ENCODE measurements at places on chromosomes 11 and 22. TPM values are rescaled to one million over a fixed set of nuclear protein-coding genes. Genes with fewer than 3 reads are reported as not detected.

DNA sequence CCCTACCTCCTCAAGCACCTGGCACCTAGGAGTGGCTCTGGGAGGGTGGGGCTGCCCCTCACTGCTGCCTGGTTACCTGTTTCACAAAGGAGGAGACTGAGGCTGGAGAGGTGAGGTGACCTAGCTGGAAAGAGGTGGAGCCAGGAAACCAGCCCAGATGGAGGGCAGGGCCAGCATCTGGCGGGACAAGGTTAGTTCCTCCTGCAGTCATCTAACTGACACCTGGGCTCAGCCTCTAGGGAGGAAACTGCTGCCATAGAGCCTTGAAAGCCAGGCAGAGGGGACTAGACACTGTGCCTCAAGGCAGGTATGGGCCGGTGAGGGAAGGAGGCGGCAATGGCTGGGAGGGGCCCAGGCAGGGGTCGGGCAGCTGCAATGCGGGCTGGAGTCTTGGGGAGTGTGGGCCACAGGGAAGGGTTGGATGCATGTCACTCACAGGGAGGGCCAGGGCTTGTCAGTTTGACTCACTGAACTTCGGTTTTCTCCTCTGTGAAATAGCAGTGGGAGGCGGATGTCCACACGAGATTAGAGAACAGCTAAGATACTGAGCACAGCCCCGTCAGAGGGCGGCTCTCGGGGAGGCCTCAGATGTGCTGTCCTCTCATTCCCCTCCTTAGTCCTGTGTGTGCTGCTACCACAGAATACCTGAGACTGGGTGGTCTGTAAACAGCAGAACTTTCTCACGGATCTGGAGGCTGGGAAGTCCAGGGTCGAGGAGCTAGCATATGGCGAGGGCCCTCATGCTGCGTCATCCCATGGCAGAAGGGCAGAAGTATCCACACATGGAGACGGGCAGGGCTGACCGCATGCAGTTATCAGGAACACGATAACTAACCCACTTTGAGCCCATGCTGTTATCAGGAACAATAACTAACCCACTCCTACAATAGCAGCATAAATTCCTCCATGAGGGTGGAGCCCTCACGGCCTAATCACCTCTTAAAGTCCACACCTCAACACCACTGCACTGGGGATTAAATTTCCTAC lies 16.1 kb downstream of the MGAT3 start:
- H3K27ac ChIP-seq: peak overlapping the region; percentile 64
- H3K4me1 ChIP-seq: no peaks in the 10 kb centered on the region
- no peak overlapping the region for H3K4me3 ChIP-seq

DNA sequence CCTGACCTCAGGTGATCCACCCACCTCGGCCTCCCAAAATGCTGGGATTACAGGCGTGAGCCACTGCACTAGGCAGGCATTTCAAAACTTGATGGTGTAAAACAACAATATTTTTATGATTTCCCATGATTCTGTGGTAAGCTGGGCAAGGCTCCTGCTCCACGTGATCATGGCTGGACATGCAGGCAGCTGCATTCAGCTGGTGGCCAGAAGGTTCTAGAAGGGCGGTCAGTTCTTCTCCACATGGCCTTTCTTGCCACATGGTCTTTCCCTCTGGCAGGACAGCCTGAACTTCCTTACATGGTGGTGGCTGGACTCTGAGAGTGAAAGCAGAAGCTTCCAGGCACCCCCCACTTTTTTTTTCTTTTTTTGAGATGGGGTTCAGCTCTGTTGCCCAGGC lies 9.9 kb upstream of the RASD2 start:
- no peaks in the 10 kb centered on the region for H3K36me3 ChIP-seq
- H3K4me3 ChIP-seq: no peak overlapping the region
- no peak for DNase-seq
- no peaks in the 10 kb centered on the region for H3K27me3 ChIP-seq

Gene PNPLA5
- not detected for total RNA-seq

Gene TREH
- total RNA-seq: not detected

- no peak for DNase-seq
- H3K4me1 ChIP-seq: no peaks in the 10 kb centered on the region
- peaks cover 77% of the 10 kb centered on the region for H3K36me3 ChIP-seq
These were observed 25.1 kb downstream of the TSG101 start for GRCh38 chr11:18501629-18502028.

GRCh38 chr11:11498195-11498594 lies 123.6 kb downstream of the GALNT18 start:
- H3K4me1 ChIP-seq: no peaks in the 10 kb centered on the region
- H3K36me3 ChIP-seq: no peaks in the 10 kb centered on the region
- no peak overlapping the region for H3K27ac ChIP-seq
- H3K4me3 ChIP-seq: no peak overlapping the region
- DNase-seq: no peak
- H3K27me3 ChIP-seq: no peaks in the 10 kb centered on the region

Gene LRP4
- 22.5 TPM for total RNA-seq

DNA sequence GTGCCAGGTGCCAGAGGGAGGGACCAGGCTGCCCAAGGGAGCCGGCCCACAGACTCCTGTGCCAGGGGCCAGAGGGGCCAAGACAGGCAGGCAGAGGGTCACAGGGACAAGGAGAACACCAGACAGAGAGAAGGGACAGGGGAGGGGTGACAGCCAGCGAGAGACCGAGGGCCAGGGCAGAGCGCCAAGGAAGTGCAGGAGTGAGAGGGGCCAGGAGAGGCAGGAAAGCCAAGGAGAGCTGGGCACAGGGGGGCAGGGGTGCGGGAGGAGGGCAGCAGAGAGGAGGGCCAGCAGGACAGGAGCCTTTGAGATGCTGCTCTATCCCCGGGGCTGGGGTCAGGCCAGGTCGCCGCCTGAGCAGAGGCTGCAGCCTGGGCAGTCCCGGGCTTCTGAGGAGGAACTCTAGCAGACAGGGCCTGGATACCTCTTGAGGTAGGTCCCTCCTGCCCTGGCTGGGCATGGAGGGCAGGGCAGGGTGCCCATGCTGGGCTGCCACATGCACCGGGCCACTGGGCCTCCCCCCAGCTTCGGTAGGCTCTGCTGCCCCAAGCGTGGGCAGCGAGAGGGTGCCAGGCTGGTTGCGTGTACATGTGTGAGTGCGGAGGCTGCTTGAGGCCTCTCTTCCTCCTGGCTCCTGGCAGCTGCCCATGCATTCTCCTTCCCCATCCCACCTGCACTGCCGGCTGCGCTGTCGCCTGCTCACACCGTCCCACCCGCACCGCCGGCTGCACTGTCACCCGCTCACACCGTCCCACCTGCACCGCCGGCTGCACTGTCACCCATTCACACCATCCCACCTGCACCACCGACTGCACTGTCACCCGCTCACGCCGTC lies 12.2 kb downstream of the LSP1 start:
- H3K27me3 ChIP-seq: no peaks in the 10 kb centered on the region
- no peaks in the 10 kb centered on the region for H3K36me3 ChIP-seq
- peak overlapping the region; percentile 74 for H3K27ac ChIP-seq
- H3K4me3 ChIP-seq: peak overlapping the region; percentile 35

Gene MUC6
- total RNA-seq: not detected

DNA sequence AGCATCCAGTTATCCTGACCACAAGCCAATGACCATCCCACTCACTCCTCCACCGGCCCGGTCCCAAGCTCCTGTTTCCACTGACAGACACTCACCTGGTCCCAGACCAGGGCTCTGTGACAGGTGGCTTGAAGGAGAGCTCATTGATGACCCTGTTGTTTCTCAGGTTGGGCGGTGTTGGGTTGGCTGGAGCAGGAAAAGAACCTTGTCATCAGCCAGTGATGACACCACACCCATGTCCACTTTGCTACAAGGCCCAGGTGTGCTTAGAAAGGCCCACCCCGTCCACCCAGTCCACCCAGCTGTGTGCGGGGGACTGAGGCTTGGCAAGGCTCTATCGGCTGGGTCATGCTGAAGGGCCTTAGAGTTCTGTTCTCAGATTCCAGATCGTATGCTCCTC lies 42.9 kb downstream of the GAB4 start:
- no peaks in the 10 kb centered on the region for H3K36me3 ChIP-seq
- no peak for DNase-seq
- H3K4me3 ChIP-seq: no peak overlapping the region
- no peaks in the 10 kb centered on the region for H3K4me1 ChIP-seq
- no peaks in the 10 kb centered on the region for H3K27me3 ChIP-seq
- H3K27ac ChIP-seq: no peak overlapping the region

- H3K27ac ChIP-seq: no peak overlapping the region
- H3K27me3 ChIP-seq: no peaks in the 10 kb centered on the region
- no peak overlapping the region for H3K4me3 ChIP-seq
These were observed 57.5 kb downstream of the PTPRJ start for GRCh38 chr11:48037709-48038468.

DNA sequence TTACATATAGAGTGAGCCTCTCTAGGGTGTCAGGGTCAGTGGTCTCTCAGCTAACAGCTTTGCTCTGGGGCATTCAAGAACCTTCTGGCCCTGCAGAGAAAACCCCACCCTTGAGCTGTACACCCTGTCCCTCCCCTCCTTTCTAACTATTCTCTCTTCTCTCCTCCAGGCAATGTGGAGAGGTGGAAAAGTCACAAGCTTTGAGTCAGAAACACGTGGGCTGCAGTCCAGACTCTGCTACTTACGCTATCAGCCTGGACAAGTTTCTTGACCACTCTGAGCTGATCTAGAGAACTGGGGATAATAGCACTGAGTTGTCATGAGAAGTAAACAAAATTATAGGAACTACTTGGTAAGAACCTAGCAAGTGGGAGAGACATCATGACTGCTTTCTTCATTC lies 10.7 kb upstream of the FAM83F start:
- no peak overlapping the region for H3K4me3 ChIP-seq
- no peak for DNase-seq
- H3K27ac ChIP-seq: no peak overlapping the region
- no peaks in the 10 kb centered on the region for H3K36me3 ChIP-seq
- peaks cover 4% of the 10 kb centered on the region for H3K4me1 ChIP-seq
- H3K27me3 ChIP-seq: no peaks in the 10 kb centered on the region

GRCh38 chr11:84857746-84858145 lies 769.4 kb downstream of the DLG2 start:
- H3K36me3 ChIP-seq: no peaks in the 10 kb centered on the region
- no peaks in the 10 kb centered on the region for H3K27me3 ChIP-seq
- no peak for DNase-seq

Gene ACRV1
- not detected for total RNA-seq

DNA sequence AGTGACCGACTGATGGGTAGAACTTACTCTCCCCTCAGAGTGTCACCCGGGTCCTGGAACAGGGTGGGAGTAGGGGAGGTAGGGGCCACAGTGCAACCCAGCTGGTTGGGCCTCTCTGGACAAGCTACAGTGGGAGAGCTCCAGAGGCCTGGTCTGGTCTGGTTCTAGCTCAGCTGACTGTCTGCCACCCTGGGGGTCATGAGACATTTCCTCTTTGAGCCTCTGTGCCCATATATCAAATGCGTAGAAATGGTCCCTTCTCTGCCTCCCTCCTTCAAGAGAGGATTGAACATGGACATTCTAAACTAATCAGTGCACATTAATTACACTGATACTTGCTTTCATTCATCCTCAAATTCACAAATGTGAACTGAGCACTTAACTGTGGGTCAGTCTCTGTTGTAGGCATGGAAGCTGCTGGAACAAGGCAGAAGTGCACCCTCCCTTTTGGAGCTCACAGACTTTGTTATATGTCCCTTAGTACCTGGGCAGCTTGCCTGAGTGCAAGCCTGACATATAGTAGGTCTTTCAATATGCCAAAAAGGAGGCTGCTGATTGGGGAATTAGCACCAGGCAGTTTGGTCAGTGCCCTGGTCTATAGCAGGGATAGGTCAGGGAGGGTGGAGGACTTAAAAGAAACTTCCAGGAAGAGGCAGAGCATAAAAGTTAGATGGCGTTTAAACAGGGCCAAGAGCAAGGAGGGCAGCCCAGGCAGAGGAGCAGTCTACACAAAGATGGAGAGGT lies 25.7 kb downstream of the ARHGEF17 start:
- peak overlapping the region; percentile 79 for H3K27ac ChIP-seq
- H3K36me3 ChIP-seq: no peaks in the 10 kb centered on the region
- peaks cover 58% of the 10 kb centered on the region for H3K4me1 ChIP-seq
- no peaks in the 10 kb centered on the region for H3K27me3 ChIP-seq

DNA sequence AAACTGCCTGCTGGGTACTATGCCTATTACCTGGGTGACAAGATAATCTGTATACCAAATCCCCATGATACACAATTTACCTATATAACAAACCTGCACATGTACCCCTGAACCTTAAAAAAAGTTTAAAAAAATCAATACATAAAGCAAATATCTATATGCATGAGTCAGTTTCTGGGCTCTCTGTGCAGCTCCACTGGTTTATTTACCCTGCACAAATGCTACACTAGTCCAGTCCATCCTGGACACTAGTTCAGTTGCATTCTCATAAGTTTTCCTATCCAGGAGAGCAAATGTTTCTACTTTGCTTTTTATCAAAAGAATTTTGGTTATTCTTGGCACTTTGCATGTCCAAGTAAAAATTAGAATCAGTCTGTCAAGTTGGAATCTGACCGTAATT lies 99.8 kb upstream of the OLFML1 start:
- H3K27ac ChIP-seq: no peak overlapping the region
- no peak overlapping the region for H3K4me3 ChIP-seq
- H3K27me3 ChIP-seq: no peaks in the 10 kb centered on the region

Gene DDX25
- total RNA-seq: not detected

- no peak overlapping the region for H3K4me3 ChIP-seq
- no peak overlapping the region for H3K27ac ChIP-seq
- no peaks in the 10 kb centered on the region for H3K27me3 ChIP-seq
- no peaks in the 10 kb centered on the region for H3K36me3 ChIP-seq
These were observed 45.3 kb upstream of the SHISAL1 start for GRCh38 chr22:44357966-44358465.

GRCh38 chr11:103744496-103745153 lies 291.8 kb upstream of the DDI1 start:
- DNase-seq: no peak
- H3K36me3 ChIP-seq: no peaks in the 10 kb centered on the region
- no peaks in the 10 kb centered on the region for H3K27me3 ChIP-seq
- no peaks in the 10 kb centered on the region for H3K4me1 ChIP-seq
- H3K4me3 ChIP-seq: no peak overlapping the region

- H3K4me1 ChIP-seq: no peaks in the 10 kb centered on the region
- H3K27me3 ChIP-seq: no peaks in the 10 kb centered on the region
- no peak for DNase-seq
- H3K36me3 ChIP-seq: peaks cover 5% of the 10 kb centered on the region
- H3K4me3 ChIP-seq: peak overlapping the region; percentile 65
These were observed 566 bp downstream of the INTS4 start for GRCh38 chr11:77993902-77994301.

Gene SHANK3
- 8.2 TPM for total RNA-seq

Gene MRGPRX1
- not detected for total RNA-seq

DNA sequence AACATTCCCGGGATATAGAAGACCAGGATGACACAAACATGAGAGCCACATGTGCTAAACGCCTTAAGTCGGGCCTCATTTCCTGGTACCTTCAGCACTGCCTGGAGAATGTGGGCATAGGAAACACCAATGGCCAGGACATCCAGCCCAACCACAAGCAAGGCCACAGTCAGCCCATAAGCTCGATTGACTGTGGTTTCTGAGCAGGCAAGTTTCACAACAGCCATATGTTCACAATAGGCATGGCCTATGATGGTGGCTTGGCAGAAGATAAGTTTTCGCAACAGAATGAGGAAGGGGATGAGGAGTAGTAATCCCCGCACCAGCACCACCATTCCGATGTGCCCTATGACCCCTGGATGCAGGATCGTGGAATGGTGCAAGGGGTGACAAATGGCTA lies 26.9 kb upstream of the OR56A1 start:
- no peak for DNase-seq
- H3K4me1 ChIP-seq: no peaks in the 10 kb centered on the region
- no peaks in the 10 kb centered on the region for H3K27me3 ChIP-seq
- H3K36me3 ChIP-seq: no peaks in the 10 kb centered on the region
